Forelimb muscle (tissue), 1 donor: ENCODE measurements at places on chromosomes 13 and 19. TPM values are rescaled to one million over a fixed set of nuclear protein-coding genes. Genes with fewer than 3 reads are reported as not detected.
A peak's percentile ranks its signal among the peaks of the same experiment; 100 is the strongest.

Gene UBE2L5
- polyA plus RNA-seq = 0.52 TPM

Gene CGB2
- not detected for polyA plus RNA-seq

Gene FCAR
- polyA plus RNA-seq = 0.34 TPM

Gene GAPDHS
- polyA plus RNA-seq = not detected

Gene VSTM2B
- polyA plus RNA-seq = 0.18 TPM

Gene KATNAL1
- polyA plus RNA-seq = 13.2 TPM

Gene IFI30
- 0.11 TPM for polyA plus RNA-seq

Gene WDR87
- polyA plus RNA-seq = 0.19 TPM

Gene HOMER3
- polyA plus RNA-seq = 66.7 TPM

Gene CD209
- polyA plus RNA-seq = 2.3 TPM

Gene U2AF1L4
- polyA plus RNA-seq = 16.6 TPM

Gene ATP8A2
- 2.1 TPM for polyA plus RNA-seq

DNA sequence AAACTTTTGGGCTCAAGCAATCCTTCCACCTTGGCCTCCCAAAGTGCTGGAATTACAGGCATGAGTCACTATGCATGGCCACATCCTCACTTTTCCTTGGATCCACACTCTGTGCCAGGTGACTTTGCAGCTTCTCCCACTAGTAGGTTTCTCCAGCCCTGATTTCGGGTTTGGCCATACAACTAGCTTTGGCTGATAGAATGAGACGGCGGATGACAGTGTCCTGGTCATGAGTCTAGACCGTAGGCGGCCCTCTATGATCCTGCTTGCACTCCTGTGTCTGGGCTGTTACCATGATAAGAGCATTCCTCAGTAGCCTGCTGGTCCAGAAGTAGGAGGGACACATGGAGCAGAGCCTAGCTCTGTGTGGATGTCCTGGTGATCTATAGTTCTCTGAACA is 112.5 kb upstream of the KL start:
- DNase-seq = no peak

DNA sequence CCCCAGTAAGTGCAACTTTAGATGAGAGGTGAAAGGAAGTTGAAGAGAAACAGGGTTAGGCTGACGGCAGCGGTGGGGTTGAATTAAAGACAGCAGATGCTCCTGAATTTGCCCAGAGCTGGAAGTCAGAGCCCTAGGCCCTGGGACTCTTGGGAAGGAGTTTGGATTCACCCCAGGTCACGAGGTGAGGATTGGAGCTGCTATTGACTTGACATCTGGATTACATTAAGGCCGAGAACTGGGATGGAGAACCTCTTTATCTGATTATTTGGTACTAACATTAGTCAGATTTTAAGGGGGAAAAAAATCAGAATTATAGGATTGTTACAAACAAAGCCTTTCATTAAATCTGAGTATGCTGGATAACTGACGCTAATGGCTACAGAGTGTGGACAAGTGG is 367.2 kb downstream of the ZNF536 start:
- DNase-seq = peak; percentile 55

DNA sequence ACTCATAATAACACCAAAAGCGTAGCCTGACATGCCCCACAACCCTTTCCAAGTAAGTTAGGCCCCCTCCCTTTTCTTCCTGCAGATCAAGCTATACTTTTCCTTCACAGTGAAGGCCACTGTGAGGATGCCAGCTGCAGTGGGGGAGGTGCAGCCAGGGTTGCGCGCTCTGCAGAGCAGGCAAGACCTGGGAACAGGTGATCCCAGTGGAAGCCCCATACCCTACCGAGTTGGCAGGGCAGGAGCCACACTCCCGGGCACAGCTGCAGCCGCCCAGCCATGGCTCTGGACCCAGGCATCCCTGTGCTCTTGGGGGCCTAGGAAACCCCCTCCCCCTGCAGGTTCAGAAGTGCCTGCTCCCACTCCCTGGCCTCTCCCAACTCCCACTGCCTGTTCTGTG is 18.7 kb downstream of the MTMR6 start:
- no peak for DNase-seq

DNA sequence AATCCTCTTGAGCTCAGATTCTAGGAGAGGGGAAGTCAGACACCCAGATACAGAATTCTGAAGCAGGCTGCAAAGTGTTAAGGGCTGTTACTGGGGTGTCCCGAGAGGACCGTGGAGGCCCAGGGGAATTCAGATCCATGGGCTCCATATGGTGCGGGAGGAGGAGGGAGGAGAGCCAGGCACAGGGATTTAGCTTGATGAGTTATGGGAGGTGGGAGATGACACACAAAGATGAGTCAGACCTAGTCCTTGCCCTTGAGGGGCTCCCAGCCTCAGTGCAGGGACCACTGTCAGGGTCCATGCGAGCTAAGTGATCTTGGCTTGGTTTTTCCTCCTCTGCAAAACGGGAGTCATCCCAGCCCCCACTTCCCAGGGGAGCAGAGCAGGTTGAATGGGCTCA is 14.4 kb upstream of the GIPR start:
- no peak for DNase-seq

DNA sequence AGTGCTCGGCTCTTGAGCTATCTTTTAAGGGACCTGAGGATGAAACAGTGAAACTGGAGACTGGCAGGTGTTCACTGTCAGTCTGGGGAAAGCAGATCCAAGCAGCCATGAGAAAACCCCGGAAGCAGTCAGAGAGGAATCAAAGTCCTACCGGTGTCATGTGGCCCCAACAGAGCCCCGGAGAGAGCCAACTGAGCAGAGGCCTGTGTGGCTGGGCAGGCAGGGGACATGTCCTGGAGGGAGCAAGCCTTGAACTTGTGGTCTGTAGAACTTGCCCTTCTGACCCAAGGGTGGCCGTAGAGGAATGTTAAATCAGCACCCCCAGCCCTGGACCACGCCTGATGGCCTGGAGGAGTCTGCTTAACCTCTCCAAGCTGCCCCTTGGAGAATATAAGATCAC is 113.7 kb upstream of the ZNF507 start:
- DNase-seq = no peak

- no peak for DNase-seq
Observed at GRCh38 chr13:20263393-20264044, 31.4 kb upstream of the GJB6 start.

GRCh38 chr13:33519561-33520467 is 234.3 kb upstream of the STARD13 start:
- DNase-seq = no peak

DNA sequence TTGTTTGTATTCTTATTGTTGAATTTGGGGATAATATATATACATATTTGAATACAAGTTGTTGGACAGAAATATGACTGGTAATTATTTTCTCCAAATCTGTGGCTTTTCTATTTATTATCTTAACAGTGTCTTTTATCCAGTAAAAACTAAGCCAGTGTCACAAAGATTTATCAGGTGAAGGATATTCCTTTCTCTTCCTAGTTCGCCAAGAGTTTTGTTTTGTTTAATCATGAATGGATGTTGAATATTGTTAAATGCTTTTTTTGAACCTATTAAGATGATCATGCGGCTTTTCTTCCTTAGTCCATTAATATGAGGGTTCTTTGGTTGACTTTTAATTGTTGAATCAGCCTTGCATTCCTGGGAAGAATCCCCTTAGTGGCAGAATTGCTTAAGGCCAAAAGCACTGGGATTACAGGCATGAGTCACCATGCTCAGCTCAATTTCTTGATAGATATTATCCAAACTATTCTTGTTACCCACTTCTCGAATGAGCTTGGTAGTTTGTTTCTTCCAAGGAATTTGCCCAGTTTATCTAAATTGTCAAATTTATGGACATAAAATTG is 53.3 kb downstream of the TEX26 start:
- no peak for DNase-seq

GRCh38 chr19:55451965-55452748 is 9.1 kb upstream of the SHISA7 start:
- no peak for DNase-seq

DNA sequence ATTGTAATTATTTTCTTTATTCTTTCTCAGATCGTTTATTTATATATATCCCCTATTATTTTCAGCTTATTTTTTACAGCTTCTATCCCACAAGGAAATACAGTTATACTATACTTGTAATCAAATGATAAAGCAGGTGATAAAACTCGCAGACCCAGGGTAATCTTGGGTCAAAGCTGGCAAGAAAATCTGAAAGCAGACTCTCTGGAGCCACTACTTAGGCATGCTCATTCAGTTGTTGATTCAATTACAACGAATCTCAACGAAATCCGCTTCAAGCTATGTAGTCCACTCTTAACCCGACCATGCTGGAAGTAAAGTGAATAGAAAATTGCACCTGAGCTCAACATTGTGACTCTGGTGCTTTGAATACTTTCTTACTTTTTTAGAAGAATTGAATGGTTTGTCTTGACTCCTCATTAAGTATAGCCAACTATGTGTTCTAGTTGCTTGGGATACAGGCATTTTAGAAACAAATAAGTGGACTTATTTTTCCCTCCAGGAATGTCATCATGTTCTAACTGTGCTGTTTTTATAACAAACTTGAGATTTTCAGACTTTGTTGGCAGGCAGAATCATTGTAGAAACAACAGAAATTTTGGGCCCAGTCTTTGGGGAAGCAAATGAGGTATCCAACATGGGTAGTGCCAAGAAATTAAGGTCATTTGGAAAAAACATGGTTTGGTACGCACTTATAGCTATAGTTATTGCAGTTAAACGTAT is 21.4 kb downstream of the ESD start:
- no peak for DNase-seq

- no peak for DNase-seq
Observed at GRCh38 chr19:29724746-29725145, 9.7 kb upstream of the C19orf12 start.

GRCh38 chr13:73602295-73602694 is 531.9 kb downstream of the KLF12 start:
- no peak for DNase-seq

- no peak for DNase-seq
Observed at GRCh38 chr19:5032101-5032967, 63.4 kb downstream of the KDM4B start.

DNA sequence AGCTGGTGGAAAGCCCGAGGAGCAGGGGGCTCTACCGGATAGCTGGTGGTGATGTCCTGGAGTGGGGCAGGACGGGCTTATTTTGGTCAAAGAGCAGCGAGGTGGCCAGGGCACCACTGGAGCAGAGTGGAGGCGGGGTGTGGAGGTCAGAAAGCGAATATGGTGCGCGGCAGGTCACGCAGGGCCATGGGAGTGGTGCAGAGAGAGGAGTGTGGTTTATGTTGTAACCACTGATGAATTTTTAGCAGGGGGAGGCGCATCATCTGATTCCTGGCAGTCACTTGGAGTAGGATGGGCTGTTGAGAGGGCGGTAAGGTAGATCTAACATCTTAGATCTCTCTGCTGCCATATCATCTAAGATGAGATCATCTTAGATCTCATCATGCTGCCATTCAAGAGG is 1.4 kb upstream of the ZNF414 start:
- DNase-seq = no peak

DNA sequence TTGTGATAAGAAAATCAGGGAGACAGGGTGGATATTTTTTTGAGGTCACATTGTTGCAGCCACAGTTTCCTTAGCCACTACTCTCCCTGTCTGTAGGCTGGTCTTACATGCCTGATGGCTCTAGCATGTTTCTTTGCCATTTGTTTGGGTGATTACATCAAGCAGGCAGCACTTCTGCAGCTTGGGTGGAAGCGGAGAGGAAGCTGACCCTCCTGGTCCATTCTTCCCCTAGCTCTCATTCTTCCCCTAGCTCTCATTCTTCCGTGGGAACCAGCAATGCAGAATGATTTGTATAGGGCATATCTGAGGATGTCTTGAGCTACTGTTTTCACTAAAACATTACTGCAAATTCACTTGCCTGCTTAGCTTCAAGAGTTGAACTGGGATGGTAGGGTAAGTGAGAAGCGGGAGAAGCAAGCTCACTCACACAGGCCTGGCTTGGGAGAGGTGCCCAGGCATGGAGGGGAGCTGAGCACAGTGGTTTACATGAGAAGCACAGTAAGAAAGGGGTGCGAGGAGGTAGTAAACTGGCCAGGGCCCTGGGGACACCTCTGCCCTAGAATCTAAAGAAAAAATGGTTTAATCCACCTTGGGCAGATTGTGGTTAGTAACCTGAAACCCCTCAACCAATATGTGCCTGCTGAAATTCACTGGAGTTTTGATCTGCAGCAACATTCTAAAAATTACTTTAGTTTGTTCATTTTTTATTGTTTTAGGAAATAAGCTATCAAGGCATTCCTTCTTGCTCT is 538.9 kb downstream of the RFC3 start:
- DNase-seq = no peak

DNA sequence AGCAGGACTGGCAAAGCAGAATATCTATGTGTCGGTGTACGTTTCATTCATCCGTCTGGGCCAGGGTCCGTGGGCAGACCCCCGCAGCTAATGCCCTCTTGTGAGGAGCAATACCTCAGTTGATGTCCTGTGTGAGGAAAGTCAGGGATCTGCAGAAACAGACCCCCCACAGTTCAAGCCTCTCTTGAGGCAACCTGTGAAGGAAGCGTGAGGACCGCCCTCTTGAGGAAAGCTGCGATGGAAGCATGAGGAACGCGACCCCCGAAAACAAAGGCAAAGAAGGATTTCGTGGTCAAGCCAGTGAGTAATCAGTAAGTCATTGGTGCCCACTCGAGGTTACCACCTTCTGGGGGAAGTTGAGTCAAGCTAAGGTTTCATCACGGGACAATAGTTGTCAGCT is 20.9 kb upstream of the ZNF83 start:
- DNase-seq = no peak

DNA sequence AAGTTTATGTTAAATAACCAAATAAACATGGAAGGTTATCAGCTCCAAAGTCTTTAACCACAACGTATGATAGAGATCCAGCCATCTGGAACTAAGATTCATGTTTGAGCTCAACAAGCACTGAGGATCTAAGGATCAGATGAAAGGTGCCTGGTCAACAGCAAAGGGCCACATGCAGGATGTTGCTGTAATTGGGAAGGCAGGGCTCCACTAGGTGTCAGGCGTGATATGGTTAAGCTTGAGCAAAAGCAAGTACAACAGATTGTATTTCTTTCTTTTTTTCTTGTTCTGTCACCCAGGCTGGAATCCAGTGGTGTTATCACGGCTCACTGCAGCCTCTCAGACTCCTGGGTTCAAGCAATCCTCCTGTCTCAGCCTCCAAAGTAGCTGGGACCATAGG is 12.0 kb downstream of the EBPL start:
- no peak for DNase-seq

DNA sequence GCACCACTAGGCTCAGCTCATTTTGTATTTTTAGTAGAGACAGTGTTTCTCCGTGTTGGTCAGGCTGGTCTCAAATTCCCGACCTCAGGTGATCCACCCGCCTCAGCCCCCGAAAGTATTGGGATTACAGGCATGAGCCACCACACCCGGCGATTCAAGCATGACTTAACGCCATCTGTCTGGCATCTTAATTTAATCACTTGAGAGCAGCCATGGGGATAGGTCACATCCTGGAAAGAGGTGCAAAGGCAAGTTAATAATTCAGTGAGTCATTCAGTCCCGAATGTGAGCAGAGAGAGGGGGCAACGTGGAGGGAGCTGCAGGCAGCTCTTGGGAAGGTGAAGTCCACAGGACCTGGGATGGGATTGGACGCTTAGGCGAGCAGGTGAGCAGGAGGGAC is 31.7 kb upstream of the USP29 start:
- DNase-seq = no peak

DNA sequence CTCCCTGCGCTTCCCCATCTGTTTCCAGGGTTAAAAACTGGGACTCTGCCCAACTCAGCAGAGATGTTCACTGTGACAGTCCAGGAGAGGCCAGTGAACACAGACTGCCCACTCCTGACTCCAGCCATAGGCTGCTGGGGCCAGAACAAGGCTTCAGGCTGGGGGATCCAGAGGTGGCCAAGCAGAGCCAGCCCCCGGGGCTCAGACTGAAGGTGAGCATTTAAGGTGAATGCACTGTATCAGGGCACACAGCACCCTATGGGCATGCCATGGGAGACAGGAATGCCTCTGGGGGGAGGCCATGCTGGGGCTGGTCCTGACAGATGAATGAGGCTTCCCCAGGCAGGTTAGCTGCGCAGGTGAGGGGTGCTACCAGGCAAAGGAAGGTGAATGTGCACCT is 96.4 kb downstream of the TUBA3C start:
- DNase-seq = no peak
